ENCODE measurements at places on chromosomes 16 and 17.

DNA sequence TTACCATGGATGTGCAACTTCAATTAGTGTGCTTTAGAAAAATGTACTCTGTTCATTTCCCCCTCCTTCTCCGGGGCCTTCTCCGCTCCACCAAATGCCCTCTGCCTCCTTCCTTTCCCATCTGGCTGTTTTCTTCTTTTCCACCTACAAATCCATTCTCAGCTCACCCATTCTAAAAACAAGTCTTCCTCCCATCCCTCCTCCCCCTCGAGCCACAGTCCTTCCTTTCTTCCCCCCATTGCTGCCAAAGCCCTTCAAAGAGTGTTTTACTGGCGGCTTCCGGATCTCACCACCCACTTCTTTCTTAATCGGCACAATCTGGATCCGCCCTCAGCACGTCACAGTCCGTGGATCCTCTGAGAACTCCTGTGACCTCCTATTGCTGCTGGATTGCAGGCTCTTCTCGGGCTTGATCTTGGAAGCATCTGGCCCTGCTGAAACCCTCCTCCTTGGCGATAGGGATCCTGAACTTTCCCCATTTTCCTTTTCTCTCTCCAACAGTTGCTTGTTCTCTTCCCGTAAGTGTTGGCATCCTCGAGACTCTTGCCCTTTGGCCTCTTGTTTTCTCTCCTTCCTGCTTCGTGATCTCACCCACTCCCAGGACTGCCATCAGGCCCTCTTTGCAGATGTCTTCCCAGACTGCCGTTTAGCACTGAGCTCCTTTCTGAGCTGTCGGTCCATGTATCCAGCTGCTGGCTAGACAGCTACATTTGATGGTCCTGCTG is 36.0 kb upstream of the FBXO47 start:
- no peak for DNase-seq

GRCh38 chr17:40373324-40373723 is 8.8 kb upstream of the GJD3 start:
- DNase-seq, result no peak

GRCh38 chr17:74234486-74234885 is 21.1 kb downstream of the TTYH2 start:
- no peak for DNase-seq

DNA sequence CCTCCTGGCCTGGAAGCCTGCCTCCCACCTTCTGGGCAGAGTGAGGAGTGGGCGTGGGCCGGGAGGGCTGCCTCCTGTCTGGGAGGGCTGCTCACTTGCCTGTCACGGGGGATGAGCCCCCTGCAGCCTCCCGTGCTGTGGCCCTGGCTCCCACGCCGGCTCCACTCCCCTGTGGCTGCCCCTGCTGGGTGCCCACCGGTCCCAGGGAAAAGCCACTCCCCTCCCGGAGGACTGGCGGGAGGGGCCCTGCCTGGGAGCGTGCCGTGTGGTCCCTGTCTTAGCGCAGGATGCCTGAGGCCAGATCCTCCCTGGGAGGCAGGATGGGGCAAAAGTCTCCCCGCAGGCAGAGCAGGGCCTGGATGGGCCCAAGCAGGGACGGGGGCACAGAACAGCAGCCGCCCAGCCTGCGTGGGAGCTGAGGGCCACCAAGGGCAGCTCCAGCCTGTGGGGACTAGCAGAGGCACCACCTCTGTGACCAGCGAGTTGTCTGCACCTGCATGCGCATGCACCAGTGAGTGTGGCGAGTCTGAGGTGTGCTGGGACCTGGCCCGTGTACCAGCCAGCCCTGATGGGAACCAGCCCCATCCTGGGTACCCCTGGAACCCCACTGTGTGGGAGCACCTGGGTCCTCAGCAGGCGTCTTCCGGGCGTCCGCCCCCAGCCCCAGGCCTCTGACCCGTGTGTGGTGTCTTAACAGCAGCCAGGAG is 339.9 kb downstream of the SEC14L1 start:
- no peak for DNase-seq

DNA sequence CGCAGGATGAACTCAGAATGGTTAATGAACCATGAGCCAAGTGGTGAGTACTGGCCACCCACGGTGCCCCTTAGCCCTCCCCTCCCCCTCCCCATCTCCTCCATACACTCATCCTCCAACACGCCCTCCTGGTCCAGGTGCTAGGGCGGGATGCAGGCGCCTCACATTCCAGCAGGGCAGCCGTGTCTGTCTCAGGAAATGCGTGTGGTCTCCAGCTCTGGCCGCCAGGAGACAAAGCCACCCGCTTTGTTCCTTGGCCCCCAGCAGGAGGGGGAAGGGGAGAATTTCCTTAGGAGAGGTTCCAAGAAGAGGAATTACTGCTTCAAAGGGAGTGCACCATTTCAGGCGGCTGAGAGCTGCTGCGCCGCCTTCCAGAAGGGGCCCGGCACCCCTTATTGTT is 29.7 kb upstream of the RMI2 start:
- peak; percentile 96 for DNase-seq

DNA sequence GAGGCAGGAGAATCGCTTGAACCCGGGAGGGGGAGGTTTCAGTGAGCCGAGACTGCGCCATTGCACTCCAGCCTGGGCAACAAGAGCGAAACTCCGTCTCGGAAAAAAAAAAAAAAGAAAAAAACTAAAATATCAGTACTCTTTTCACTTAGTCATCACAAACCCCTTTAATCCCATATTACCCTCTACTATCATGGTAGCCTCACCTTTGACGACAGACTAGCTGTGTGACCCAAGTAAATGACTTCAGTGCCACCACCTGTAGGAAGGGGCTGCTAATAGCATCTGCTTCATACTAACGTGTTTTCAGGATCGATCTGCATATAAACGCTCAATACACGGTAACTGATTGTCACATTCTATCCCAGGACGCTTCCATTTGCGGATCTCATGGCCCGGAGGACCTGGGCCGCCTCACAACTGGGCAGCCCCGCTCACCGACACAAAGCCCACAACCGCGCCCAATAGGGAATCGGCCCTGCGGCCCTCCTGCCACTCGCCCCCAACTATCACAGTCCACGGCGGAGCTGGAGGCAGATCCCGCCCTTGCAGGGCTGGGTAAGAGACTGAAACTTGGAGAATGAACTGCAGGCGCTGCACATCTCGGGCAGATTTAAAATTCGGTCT is 1.1 kb upstream of the ZNF263 start:
- peak; percentile 86 for DNase-seq

DNA sequence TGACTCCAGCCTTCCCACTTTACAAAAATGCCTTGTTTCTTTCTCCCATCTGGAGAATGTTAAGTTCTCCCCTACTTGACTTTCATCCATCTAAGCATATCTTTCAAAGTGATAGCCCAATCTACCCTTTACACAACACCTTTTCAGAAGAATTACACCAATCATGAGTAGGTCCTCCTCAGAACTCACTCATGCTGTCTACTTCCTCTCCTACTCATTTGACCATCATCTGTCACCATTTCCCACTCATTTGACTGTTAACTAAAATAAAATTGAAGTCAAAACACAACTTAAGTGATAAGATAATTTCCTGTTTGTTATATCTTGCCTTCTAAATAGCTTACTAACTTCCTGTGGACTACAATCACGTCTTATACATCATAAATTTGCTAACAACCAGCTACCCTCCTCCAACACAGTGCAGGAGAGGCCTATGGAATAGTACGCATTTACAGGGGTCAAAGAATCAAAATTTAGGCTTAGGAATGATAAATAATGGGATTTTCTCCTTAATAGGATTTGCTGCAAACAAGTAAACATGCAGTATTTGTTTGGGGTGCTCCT is 16.1 kb downstream of the KCNJ16 start:
- no peak for DNase-seq

GRCh38 chr16:14586637-14587305 is 43.3 kb downstream of the PARN start:
- DNase-seq, result no peak

- no peak for DNase-seq
Measured at GRCh38 chr16:14148016-14148415, 76.9 kb downstream of the MRTFB start.

- DNase-seq, result no peak
Measured at GRCh38 chr17:8708025-8708461, 36.6 kb downstream of the CCDC42 start.

DNA sequence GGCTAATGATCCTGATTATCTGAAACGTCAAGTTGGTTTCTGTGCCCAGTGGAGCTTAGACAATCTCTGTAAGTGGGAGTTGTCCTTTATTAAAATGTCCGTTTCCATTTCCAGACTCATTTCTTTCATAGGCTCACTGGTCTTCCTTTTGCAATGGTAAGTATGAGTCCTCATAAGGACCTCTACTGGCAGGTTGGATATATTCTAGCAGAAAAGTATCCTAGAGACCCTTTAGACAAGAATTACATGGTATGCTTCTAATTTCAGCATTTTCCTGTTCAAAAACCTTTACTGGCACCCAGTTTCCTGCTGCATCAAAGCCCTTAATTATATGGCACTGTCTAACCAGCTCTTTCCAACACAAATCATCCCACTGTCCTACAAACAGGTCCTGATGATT is 28.1 kb upstream of the ARL2BP start:
- no peak for DNase-seq

DNA sequence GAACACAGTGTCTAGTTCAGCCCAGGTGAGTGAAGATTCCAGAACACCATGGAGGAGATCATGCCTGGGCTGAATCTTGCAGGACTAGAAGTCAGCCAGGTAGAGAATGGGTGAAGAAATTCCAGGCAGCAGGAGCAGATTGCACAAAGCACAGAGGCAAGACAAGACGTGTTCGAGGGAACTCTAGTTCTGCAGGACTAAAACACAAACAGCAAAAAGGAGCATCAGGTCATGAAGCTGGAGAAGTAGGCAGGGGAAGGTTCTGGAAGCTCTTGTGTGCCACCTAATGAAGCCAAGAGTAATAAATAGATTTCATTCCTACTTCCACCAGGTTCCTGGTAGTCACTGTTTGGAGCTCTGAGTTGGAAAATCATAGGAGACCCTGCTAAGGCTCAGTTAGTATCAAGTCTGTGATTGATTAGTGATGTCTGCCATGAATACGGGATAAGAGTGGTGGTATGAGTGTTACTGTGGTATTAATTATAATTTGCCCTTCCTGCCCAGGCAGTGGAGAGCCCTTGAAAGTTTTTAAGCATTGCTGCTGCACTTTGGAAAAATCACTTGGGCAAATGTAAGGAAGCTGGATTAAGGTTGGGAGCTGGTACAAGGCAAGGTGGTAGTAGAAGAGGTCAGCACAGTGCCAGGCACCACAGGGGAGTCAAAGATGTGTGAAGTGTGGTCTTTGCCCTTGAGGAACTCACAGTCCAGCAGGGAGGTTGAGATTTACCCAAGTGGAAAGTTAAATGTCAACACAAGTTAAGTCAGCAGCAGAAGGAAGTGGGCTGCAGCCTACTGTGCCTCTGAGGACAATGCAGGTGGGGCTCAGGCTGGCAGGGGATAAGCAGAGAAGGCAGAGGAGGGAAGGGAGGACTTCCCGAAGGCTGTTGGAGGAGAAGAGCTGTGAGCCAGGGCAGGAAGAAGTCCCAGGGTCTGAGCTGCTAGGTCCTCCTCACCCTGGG is 13.5 kb upstream of the FOXN1 start:
- DNase-seq, result no peak

- no peak for DNase-seq
Measured at GRCh38 chr17:72271603-72272002, 150.8 kb downstream of the SOX9 start.

DNA sequence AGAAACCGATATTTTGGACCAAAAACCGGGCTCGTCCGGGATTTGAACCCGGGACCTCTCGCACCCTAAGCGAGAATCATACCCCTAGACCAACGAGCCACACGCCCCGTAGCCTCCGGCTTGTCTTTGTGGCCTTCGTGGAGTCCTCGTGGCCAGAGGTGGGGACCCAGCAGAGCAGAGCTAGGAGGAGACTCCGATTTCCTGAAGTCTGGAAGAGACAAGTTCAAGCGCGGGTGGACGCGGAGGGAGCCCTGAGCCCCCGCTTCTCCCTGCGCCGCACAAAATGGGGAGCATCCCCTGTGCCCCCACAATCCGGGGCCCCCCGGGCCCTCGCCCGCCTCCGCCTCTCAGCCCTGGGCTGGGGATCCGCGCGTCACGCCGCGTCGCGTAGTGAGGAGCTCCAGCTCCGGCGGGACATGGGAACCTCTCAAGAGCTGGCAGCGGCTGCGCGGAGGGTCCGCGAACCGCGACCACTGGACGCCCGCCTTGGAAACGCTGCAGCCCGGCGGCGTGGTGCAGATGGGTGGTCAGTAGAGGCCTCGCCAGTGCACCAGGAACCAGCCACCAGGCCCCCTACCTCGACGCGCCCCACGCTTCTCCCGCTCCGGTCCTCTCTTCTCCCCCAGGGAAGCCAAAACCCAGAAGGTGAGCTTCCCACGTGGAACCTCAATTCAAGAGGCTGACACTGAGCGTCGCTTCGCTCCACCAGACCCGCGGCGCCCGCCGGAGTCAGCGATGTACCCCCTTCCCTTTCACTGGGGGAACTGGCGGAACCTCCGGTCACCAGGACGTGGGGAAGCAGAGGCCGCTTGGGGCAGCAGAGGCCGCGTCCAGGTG is 5.2 kb upstream of the OR1F1 start:
- peak; percentile 47 for DNase-seq

GRCh38 chr17:17904166-17905035 is 67.6 kb upstream of the SREBF1 start:
- DNase-seq, result no peak

DNA sequence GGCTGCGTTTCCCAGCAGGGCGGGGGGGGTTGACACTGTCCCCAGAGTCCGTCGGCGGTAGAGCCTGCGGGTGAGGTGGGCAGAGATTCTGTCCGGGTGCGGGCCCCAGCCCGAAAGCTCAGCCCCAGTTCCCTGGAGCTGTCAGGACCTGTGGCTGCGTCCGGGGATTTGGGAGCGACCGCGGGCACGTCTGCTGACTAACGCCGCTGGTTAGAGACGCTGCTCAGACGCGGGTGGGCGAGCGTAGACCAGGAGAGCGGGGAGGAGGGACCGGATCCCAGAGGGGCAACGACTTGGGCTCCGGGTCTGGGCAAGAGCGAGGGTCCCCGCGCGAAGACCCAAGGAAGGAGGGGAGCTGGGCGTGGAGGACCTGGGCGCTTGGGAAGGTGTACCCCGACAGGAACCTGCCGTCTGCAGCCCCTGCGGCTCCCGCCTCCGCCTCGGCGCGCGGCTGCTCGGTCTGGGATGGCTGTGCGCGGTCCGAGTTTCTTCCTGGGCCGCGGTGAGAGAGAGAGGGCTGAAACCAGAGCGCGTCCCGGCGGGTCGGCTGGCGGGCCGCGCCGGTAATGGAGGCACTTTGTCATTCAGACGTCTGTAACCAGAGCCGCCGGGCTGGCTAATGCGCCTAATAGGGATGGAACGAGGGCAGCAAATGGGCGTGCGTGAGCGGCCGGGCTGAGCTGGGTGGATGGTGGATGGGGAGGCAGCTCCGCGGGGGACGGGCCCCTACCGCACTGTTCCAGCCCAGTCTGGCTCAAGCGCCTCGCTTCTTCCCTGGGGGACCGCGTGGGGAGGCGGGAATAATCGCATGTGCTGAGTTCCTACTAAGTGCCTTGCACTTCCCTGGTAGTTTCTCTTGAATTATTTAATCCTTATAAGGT is 2.3 kb downstream of the NGFR start:
- DNase-seq, result no peak

- no peak for DNase-seq
Measured at GRCh38 chr17:13485327-13485726, 116.4 kb downstream of the HS3ST3A1 start.

- peak; percentile 30 for DNase-seq
Measured at GRCh38 chr17:7557775-7558543, 591 bp upstream of the TNFSF13 start.

GRCh38 chr17:57313097-57313835 is 56.9 kb downstream of the MSI2 start:
- DNase-seq, result no peak

- no peak for DNase-seq
Measured at GRCh38 chr17:60106340-60107059, 27.8 kb upstream of the HEATR6 start.

GRCh38 chr16:89095491-89095951 is 1.9 kb downstream of the ACSF3 start:
- no peak for DNase-seq

GRCh38 chr16:73126525-73126853 is 78.6 kb upstream of the ZFHX3 start:
- DNase-seq, result no peak

Data from kidney glomerular epithelial cell (primary cell).